ENCODE measurements at places on chromosomes 16 and 17.

DNA sequence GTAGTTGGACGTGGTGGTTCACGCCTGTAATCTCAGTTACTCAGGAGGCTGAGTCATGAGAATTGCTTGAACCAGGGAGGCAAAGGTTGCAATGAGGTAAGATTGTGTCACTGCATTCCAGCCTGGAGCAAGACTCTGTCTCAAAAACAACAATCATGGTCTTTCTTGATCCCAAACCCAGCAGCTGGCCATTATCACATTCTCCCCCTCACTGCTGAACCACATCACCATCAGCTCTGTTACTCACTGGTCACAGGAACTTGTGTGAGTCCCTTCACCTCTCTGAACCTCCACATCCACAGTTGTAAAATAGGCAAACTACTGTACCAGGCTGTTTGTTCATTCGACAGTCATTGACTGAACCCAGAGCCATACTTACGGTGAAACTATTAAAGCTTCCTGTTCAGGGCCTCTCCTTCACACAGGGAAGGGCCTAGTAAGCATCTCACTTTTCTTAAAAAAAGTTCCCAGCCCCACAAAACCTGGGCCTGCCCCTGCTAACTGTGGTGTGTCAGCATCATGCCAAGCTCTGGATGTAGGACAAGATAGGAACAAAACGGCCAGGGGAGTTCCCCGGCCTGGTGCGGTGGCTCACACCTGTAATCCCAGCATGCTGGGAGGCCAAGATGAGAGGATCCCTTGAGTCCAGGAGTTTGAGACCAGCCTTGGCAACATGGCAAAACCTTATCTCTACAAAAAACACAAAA lies 104.7 kb downstream of the COPRS start:
- no peak for DNase-seq

DNA sequence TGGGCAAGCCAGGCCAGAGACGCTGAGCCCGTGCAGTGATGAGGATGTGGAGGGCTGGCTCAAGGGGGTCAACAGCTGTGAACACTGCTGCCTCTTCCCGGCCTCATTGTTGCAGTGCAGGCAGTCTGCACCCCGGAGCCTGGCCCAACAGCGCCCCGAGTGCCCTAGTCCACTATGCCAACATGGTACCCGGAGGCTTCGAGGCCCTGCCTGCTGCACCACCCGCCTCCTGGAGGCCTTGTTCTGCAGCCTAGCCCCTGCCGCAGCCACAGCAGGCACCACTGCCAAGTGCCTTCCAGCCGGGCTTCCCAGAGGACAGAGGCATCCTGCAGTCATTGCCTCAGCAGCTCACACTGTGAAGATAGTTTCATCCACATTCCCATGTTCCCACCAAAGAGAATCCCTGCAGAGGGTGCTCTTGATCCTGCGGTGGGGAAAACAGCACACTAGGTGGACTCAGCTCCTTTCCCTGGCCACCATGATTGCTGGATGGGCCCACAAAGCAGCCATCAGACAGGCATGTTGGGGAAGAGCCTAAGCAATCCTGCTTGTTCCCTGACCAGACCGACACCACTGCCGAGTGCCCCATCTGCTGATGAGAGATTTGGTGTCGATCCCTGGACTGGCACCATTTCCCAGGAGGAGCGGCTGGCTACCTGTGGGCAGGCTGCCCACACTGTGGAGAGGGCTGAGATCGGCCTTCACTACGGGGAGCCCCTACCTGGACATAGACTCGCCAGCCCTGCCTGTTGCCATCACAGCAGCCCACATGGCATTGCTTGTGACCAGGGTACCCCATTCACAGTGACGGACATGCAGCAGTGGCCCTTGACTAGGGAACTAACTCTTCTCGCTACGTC lies 44.9 kb downstream of the USP22 start:
- no peak for DNase-seq

- peak; percentile 67 for DNase-seq
Observed at GRCh38 chr17:57902800-57903759, 52.1 kb downstream of the CUEDC1 start.

DNA sequence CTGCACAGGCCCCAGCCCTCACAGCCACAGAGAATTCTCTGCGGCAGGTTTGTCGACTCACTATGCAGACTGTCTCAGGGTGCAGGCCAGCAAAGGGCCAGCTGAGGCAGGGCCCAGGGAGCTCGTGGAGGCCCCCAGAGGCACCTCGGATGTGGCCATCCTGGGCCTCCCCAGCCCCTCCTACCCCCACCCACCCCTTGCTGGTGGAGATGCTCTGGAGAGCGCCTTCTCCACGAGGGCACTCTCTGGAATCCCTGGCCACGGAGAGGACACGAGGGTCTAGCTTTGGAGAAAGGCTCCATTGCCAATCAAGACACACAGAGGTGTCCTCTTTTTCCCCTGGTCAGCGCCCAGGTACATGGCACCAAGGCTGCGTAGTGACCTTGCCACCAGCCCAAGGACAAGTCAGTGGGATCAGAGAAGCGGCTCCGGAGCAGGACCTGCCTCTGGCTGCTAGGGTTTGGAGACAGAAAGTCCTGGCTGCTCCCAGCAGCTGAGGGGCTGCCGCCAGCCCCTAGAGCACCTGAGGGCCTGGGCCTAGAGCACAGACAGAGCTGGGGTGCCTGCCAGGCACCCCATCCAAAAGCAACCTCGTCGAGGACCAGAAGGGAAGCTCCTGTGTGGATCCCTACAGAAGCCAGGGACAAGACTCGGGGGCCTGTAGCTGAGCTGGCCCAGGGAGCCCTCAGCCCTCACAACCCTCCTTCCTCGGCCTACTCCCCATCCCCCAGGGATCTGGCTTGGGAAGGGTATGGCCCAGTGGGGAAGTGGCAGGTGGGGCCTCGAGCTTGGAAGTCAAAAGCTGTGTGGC lies 18.7 kb downstream of the ARL2BP start:
- DNase-seq, result no peak

DNA sequence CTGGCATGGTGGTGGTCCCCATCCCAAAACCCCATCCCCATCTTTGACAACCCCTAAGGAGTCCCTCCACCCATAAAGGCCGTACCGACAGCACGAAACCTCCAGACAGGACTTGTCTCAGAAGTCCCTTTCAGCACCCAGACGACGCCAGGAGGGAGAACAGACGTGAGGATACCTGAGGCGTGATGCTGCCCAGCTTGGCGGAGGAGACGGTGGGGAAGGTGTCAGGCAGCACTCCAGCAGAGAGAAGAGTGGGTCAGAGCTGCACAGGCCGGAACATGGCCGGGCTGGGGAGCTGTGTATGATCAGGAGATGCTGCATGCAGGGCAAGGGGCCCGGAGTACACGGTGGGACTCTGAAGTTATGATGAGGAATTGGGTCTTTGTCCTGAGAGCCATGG lies 244.2 kb downstream of the GSG1L start:
- DNase-seq, result no peak
